ELR (cell line): ENCODE measurements at places on chromosomes 12 and 14.

- DNase-seq = peak; percentile 37
These were observed 164.7 kb upstream of the CCND2 start for GRCh38 chr12:4108803-4109345.

GRCh38 chr12:11545484-11546330, 103.8 kb upstream of the ETV6 start:
- DNase-seq = peak; percentile 18

- DNase-seq = no peak
These were observed 368.0 kb downstream of the TMEM121 start for GRCh38 chr14:105894125-105894977.

DNA sequence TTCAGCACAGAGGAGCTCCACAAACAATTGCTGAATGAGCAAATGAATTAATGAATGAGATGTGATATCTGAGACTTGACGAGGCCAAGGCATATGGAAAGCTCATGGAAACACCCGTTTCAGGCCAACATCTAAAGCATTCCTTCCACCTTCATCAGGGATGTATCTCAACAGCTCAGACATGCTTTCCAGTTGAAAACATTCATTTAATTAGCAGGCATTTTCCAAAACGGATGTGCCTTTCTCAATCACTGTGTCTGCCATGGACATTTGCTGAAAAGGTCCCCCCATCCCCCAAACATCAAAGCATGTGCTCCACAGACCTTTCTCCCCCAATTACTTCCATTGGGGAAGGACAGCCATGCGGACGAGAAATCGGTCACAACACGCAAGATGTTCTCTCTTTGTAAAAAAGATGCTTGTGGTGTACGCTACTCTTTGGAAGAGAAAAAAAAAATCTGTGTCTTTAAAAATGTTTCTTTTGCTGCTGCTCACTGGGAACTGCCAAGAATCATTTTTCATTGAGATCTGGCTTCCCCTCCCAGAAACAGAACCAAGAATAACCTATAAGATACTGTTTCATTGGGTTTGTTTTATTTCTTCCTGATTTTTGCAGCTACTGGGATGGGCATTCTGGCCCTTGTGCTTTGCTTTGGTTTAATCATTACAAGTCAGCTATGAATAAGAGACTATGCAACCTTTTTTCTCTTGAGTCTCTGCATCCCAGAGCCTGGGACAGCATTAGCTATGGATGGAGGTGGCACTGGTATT, 528.2 kb downstream of the MED13L start:
- DNase-seq = no peak

- DNase-seq = peak; percentile 76
These were observed 2.3 kb upstream of the DIO2 start for GRCh38 chr14:80213602-80214001.

- DNase-seq = peak; percentile 44
These were observed 602 bp downstream of the CHFR start for GRCh38 chr12:132886529-132887477.

- DNase-seq = peak; percentile 93
These were observed 485.0 kb downstream of the PRKD1 start for GRCh38 chr14:29442696-29443095.

- peak; percentile 90 for DNase-seq
These were observed 55.6 kb downstream of the HMGA2 start for GRCh38 chr12:65879878-65880277.

GRCh38 chr12:89765959-89766824, 57.6 kb upstream of the ATP2B1 start:
- no peak for DNase-seq

DNA sequence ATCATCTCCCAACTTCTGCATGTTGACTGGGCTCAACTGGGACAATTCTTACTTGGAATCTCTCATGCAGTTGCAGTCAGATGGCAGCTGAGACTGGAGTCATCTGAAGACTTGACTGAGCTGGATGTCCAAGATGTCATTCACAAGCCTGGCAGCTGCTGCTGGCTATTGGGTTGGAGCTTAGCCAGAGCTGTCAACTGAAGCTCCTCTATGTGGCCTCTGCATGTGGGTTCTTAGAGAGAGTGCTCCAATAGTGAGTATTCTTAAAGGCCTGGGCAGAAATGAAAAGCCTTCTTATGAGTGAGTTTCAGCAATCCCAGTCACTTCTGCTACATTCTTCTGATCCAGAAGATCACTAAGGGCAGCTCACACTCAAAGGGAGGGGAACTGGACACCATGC, 440.9 kb downstream of the LRIG3 start:
- DNase-seq = no peak

DNA sequence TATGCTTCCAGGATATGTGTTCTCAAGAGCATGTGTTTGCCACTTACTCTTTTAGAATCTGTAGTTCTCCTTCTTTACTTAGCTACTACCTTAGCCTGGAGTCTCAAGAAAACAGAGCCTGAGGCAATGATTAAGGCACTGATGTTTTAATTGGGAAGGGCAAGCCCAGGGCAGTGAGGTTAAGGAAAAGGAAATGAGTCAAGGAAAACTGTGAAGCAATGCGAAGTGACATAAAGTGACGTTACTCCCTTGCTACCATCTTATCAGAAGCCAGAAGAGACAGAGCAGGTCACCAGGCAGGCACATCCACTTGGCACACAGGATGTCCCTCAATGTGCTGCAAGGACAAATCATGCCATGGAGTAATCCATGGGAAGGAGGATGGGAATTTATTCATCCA, 11.3 kb upstream of the EML5 start:
- peak; percentile 41 for DNase-seq

DNA sequence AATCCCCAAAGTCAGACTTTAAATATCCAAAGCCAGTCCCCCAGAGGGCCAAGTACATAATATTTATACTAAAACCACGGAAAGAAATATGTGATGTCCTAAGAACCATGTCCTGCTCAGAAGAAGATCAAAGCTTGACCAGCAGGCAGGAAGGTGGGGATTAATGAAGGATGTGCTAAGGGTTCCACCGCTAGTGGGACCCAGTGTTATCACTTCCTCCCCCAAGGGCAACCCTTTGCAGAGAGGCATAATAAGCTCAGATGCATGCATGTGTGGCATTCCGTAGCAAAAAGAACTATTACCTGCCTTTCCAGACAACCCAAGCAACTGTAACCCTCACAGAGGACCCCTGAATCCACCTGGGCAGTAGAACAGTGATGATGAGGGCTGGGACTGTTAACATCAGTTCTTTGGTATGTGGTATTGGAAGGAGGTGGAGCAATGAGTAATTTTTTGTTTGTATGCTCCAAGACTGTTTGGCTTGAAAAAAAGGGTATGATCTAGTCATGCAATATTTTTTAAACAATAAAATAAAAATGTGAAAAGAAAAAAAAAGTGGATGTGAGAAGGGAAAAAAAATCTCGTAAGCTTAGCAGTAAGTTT, 71.7 kb upstream of the ETV6 start:
- DNase-seq = peak; percentile 42

DNA sequence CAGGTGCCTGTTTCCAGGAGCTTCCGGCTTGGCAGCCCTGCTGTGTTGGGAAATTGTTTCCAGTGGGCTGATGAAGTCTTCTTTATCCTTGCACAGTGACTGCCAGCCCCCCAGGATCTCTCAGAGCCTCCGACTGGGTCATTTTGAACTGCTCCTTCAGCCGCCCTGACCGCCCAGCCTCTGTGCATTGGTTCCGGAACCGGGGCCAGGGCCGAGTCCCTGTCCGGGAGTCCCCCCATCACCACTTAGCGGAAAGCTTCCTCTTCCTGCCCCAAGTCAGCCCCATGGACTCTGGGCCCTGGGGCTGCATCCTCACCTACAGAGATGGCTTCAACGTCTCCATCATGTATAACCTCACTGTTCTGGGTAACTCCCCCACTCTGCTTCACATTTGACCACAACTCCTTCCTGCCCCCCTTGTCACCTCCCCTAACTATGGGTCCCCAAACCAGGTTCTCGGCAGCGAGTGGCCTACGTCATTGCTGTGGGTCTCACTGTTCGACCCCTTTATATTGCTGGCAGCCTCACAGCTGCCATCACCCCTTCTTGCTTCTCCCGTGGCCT, 2.3 kb downstream of the LAG3 start:
- no peak for DNase-seq

DNA sequence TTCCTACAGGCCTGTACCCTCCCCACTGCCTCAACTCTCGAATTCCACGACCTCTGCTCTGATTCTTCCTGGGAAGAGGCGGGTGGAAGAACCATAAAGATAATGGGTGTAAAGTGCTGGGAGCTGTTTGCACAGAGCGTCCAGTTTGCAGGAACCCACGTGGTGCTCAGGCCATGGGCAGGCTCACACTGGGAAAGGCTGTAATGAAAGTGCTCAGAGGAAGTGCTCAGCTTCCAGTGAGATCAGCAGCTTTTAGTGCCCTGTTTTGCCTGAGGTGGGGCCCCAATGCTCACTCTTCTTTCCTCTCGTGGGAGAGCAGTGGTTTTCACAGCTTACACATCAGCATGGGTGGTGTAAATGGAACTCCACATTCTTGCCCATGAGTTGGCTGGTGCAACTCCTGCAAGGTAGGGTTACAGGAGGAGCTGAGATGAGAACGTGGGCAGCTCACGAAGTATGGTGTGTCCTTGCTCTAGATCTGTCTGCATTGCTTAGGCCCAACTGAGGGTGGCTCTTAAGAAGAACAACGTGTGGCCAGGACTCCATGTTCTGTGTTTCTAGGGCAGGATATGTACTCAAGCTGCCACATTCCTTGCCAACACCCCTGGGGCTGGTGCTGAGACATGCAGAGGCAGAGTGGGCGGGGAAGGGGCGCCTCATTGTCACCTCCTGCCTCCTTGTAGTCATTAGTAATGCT, 2.9 kb downstream of the TMEM63C start:
- DNase-seq = no peak

- no peak for DNase-seq
These were observed 1.1 kb upstream of the RHOF start for GRCh38 chr12:121794534-121795033.

GRCh38 chr14:35365130-35366055, 39.2 kb downstream of the NFKBIA start:
- DNase-seq = peak; percentile 97

- DNase-seq = no peak
These were observed 205.7 kb downstream of the ZFP36L1 start for GRCh38 chr14:68586896-68587751.

DNA sequence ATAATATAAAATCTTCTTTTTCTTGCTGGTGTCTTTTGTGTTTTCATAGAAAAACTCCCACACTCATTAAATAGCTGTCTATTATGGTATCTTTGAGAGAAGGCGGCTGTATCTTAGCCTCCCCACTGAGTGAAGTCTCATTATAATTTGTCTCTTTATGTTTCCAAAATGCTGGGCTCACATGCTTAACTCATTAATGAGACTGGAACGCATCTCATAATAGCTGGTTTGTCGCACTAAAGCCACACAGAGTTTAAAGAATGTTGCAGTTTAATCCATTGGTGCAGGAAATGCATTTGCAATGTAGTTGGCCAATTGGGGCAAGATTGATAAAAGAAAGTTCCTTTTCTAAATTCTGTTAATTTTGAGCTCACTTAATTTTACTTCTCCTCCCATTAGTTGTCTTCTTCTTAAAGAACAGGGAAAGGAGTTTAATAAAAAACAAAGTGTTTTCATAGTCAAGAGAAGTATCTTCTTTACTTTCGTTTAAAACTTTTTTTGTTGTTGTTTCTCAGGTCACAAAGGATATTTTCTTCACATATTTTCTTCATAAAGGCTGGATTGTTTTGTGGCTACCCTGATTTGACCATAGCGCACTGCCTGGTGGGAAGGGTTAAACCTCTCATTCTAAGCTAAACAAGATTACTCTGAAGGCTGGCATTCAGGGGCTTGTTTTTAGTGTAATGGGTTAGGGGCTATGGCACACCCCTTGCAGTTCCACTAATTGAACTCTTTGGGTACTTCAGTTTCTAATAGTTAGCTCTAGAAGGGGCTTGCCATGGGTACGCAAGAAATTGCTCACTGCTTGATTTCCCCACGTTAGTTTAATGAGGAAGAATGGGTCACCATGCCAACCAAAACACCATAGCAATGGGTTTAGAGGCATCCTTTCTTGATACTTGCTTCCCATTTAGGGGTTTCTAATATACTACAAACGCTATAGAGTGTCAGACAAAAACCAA, 197.0 kb downstream of the TMTC2 start:
- no peak for DNase-seq

DNA sequence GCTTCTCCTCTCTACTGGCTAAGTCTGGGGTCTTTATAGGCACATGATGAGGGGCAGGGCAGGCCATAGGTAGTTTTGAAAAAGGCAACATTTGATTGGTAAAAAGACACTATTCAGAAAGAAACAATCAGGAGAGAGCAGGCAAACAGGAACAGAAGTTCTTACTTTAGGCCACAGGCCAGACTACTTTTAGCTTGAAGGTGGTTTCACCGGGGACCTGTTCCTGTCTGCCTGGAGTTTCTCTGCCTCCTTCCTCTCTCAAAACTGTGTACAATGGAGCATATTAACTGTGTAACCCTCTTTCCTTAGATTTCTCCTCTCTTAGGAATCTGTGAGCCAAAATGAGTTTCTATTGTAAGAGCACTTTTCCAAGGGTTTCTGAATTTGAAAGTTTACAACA, 167.9 kb upstream of the AVPR1A start:
- DNase-seq = no peak

DNA sequence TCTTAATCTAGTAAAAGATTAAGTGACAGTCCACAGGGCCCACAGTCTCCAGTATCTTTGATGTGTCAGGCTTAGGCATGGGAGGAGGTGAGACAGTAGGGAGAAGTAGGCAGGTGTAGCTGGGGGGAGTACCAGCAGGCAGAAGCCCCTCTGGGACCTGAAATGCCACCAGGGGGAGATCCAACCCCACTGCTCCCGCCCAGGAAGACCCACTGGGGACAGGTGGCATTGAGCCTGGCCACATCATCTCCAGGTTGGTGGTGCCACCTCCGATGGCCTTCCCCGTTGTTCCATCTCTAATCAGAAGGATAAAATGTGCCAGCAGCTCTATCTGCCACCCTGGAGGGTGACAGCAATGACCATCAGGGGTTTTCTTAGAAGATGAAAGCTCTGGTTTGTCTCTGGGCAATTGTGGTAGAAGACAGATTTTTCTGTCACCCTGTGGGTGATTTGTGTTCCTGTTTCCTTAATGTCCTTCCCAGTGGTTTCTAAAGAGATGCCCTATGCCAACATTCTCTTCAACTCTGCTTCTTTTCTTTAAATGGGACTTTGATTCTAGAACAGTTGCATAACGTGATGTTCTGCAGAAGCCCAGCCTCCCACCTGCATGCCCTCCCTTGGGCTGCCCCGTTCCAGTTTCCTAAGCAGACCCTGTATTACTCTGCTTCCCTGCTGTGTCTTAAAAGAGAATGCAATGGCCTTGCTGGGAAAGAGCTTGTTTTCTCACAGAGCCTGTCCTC, 12.3 kb upstream of the SERPINA12 start:
- DNase-seq = no peak

GRCh38 chr12:105933671-105934665, 204.8 kb downstream of the NUAK1 start:
- peak; percentile 98 for DNase-seq

- DNase-seq = peak; percentile 55
These were observed 58.4 kb upstream of the BDKRB2 start for GRCh38 chr14:96146131-96146771.
